ENCODE measurements at places on chromosomes 7 and 10. TPM values are rescaled to one million over a fixed set of nuclear protein-coding genes. Genes with fewer than 3 reads are reported as not detected.

GRCh38 chr7:8184221-8184620, 77.7 kb downstream of the ICA1 start:
- no peaks in the 10 kb centered on the region for H3K36me3 ChIP-seq
- no peaks in the 10 kb centered on the region for H3K4me1 ChIP-seq
- DNase-seq: no peak
- H3K27ac ChIP-seq: no peak overlapping the region
- H3K27me3 ChIP-seq: no peaks in the 10 kb centered on the region
- H3K4me3 ChIP-seq: no peak overlapping the region

DNA sequence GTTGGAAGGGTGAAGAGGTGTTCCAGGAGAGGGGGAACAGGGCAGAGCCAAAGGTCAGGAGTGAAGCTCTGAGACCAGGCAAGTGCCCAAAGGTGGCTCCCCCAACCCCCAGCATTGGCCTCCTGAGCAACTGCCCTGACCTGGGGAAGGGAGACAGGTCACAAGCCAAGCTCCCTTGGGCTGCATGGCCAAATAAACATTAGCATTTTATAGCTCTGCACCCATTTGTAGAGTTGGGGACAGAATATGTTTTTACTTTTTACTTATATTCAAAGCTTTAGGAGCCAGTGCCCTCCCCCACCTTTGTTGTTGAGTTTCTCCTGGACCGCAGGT, 4.0 kb downstream of the UNC5B start:
- peaks cover 11% of the 10 kb centered on the region for H3K4me1 ChIP-seq
- H3K4me3 ChIP-seq: no peak overlapping the region
- H3K36me3 ChIP-seq: no peaks in the 10 kb centered on the region
- no peak for DNase-seq

ARL3 gene
- 3.3 TPM for polyA plus RNA-seq

- H3K4me3 ChIP-seq: no peak overlapping the region
- no peak for DNase-seq
- no peaks in the 10 kb centered on the region for H3K27me3 ChIP-seq
- H3K27ac ChIP-seq: no peak overlapping the region
- no peaks in the 10 kb centered on the region for H3K4me1 ChIP-seq
Measured at GRCh38 chr7:90951986-90952954, 312.0 kb upstream of the FZD1 start.

CDK6 gene
- polyA plus RNA-seq: 5.5 TPM
